Esophagus squamous epithelium (tissue), 5 donors: ENCODE measurements at places on chromosomes 11 and 22. TPM values are rescaled to one million over a fixed set of nuclear protein-coding genes. Genes with fewer than 3 reads are reported as not detected.

DNA sequence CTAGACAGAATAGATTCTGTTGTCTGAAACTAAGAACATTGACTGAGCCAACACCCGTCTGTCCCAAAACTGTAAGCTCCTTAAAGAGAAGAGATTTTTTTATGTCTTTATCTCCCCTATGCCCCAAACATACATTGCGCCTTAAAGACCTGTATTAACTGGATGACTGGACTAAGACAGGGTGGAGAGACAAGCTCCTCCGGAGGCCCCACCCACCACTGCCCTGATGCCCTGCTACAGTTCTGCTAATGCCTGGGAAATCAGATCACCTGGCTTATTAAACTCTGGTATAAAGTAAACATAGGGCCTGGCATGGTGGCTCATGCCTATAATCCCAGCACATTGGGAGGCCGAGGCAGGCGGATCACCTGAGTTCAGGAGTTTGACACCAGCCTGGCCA is 203.7 kb downstream of the TENM4 start:
- no peak for DNase-seq

GRCh38 chr11:19995145-19995544 is 165.1 kb downstream of the DBX1 start:
- no peak for DNase-seq

MMP12 gene
- 0.35 TPM for total RNA-seq

DNA sequence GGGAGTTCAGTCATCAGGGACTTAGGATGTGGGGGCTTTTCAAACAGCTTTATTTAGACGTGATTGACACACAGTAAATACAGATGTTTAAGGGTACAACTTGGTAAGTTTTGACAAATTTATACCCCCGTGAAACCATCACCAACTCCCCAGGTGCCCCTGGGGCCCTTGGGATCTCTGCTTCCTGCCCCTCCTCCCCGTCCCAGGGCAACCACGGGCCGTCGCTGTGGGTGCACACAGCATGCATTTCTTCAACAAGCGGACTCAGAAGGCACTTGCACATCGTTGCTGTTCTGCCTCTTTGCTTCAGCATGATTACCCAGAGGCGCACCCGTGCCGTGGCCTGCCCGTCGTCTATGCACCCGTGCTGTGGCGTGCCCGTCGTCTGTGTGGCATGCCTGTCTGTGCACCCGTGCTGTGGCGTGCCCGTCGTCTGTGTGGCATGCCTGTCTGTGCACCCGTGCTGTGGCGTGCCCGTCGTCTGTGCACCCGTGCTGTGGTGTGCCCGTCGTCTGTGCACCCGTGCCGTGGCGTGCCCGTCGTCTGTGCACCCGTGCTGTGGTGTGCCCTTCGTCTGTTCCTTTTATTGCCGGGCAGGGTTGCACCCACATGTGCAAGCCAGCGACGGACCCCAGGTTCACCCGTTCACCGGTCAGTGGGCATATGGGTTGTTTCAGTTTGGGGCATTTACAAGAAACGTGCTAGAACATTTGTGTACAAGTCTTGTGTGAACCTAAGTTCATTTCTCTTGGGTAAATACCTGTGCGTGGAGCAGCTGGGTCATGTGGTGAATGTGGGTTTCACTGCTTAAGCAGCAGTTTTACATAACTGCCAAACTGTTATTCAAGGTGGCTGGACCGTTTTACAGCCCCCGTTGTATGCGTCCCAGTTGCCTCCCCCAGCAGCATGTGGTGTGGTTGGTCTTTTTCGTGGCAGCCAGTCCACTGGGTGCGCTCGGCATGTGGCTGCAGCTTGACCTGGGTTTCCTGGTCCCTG is 8.3 kb downstream of the CD81 start:
- no peak for DNase-seq

DNA sequence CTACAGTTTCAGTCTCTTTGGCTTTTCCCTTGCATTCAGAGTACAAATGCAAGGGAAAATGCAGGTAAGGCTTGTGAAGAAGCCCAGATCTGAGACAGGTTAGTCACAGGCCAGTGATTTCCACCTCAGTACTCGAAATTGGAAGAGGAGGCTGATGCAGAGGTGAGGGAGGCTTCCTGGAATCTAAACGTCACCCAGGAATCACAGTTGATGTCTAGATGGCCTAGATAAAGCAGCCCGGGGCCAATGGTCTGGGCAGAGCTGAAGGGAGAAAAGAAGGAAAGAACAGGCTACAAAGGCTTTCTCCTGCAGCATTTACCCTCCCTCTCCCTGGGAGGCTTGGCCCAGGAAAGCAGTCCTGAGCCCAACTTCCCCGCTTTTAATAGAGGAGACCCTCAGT is 8.5 kb downstream of the TRIM6 start:
- DNase-seq = no peak

DNA sequence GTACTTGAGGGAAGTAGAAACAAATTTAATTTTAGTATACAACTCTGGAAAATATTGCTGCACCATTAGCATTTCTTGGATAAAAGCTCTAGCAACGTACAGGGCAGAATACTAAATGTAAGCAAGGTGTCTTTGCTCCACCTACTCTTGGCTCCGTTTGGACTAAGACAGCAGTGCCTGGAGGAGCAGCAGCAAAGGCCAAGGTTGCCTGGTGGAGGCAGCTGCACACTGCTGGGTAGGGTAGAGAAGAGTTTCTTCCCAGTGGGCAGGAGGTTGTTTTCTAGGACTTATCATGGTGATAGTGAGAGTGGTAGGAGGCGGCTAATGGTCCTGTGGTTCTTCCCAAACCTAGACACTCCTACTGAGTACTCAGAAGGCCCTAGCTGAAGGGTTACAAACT is 2.2 kb upstream of the OR8D4 start:
- DNase-seq = no peak

DNA sequence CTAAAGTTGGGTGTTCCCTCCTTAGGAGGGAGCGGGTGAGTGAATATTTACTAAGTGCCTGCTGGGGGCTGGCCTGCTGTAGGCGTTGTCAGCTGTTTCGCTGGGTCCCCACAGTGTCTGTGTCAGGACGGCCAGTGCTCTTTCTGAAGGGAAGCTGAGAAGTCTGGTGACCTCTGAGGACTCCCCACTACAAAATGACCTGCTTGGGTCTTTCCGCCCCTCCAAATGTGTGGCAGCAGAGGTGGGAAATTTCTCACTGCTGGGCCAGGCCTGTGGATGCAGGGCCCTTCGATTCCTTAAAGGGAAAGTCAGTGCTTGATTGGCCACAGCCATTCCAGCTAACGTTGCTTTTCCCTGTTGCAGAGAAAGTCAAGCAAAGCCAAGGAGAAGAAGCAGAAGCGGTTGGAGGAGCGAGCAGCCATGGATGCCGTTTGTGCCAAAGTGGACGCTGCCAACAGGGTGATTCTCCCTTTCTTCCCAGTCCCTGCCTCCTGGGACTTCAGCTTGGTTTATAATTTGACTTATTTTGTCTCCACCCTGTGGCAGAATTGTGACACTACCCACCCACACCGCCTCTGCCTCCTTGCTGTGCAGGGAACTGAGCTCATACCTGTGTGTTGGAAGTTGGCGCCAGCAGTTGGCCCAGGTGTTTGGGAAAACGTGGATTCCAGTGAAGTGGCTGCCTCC is 6.8 kb downstream of the NAA40 start:
- no peak for DNase-seq

DNA sequence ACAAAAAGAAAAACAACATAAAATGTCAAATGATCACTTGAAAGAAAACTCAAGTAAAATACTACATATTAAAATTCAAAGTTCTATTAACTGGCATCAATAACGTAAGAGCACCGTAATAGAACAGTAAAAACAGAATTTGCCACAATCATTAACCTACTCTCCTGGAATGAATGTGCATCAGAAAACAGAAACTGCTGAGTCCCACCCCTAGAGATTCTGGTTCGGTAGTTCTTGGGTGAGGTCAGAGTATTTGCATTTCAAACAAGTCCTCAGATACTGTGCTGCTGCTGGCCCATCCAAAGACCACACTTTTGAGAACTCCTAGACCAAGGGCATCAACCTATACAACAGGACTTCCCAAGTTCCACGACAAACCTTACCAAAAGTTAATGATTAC is 23.5 kb downstream of the PITPNB start:
- no peak for DNase-seq

DNA sequence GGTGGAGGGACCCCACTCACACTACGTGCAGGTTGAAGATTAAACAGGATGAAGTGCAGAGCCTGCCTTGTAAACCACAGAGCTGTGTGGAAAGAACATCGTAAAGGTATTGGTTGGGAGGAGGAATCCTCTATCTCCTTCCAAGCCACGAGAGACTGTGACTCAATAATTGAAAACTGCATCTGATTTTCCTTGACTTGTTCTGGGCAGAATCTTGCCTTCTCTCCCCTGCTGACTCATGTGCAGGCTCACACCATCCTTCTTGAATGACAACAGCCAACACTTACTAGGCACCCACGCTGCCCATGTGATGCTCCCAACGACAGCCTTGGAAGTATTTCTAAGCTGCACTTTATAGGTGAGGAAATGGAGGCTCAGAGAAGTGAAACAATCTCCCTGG is 563.0 kb downstream of the MIAT start:
- no peak for DNase-seq

TMEM135 gene
- total RNA-seq = 4.5 TPM

- no peak for DNase-seq
Observed at GRCh38 chr11:36460220-36460619, 49.9 kb downstream of the TRAF6 start.

PHLDA2 gene
- total RNA-seq = 34.2 TPM

RBFOX2 gene
- total RNA-seq = 47.8 TPM

- no peak for DNase-seq
Observed at GRCh38 chr11:45025716-45026492, 75.2 kb upstream of the TP53I11 start.

ZNF70 gene
- 1.1 TPM for total RNA-seq

ELF5 gene
- 0.38 TPM for total RNA-seq

DNA sequence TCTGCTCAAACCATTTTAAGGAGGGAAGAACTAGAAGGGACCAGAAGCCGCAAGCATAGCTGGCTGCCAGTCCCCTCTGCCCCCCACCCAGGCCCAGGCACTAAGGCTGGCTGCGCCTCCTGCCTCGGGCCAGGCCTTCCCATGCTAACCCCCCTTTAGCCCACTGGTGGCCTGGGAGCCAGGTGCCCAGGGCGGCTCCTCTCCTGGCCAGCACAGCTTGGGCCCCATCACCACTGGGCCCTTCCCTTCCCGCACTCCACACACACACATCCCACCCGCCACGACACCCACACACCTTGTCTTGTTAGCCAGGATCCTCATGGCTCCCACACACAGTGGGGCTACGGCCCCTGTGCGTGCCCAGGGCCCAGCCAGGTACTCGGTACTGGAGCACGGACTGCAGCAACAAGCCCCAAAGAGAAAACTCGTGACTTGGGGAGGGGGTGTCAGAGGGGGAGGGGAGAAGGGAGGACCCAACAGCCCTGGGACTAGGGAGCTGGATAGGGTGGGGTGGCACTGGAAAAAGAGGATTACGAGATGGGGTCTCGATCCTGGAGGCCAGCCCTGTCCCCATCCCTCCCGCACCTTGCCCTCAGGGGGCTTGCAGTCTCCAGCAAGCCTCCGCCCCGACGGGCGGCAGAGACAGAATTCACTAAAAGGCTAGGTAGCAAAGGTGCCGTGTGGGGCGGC is 16.0 kb downstream of the BCL9L start:
- no peak for DNase-seq

GRCh38 chr11:765025-765801 is 12.1 kb downstream of the GATD1 start:
- DNase-seq = no peak

- no peak for DNase-seq
Observed at GRCh38 chr11:57787006-57787604, 25.5 kb downstream of the CTNND1 start.

GRCh38 chr11:118224511-118225188 is at the start of gene JAML:
JAML (minus strand) TSS chr11:118225011; CDS start chr11:118214866, 10,145 bp downstream.
- DNase-seq = no peak

DNA sequence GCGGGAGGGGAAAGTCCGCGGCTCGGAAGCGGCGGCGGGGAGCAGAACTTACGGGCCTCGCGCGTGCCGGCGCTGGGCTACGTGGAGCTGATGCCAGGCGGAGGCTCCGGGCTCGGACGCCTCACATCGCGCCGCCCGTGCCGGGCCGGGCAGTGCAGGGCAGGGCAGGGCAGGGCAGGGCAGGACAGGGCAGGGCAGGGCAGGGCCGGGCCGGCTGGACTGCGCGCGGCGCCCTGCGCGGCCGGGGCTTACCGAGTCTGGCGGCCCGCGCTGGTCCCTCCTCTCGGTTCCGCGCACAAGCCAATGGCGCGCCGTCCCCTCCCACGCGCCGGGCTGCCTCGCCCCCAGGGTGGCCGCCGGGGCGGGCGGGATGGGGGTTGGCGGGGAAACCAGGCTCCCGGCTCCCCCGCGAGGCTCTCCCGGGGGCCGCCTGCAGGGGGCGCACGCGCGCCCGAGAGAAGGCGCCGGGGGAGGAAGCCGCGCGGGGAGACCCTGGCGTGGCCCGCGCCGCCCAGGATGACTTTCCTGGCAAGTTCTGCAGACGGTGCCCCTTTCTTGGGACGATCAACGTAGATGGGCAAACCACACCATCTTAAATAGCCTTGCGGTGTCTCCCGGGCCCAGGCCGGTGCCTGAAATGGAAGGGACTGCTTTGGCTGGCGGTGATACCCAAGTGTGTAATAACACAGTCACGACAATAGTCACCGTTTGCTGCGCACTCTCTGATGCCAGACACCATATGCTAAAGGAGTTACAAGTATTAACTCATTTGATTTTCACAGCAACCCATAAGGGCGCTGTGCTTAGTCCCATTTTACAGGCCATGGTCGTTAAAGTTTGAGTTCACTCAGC is at the start of gene TP53I11:
TP53I11 (minus strand) TSS at position 259 of the 852 bp plus-strand sequence. CDS start 12,548 bp downstream, outside the sequence.
- no peak for DNase-seq

MS4A3 gene
- total RNA-seq = not detected

SSH3 gene
- total RNA-seq = 59.9 TPM

TMA7B gene
- not detected for total RNA-seq

DRD4 gene
- total RNA-seq = not detected

DNA sequence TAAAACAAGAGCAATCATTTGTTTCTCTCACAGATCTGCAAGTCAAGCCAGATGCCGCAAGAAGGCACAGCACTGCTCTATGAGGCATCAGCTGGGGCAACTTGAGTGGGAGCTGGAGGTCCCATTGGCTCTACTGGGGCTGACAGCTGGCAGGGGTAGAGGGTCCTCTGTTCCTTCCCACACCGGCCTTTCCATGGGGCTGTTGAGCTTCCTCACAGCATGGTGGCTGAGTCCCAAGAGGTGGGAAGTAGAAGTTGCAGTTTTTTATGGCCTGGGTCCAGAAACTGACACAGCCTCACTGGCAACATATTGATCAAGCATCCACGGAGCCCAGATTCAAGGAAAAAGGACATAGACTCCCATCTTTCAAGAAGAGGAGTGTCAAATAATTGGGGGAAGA is 34.4 kb downstream of the RPL3 start:
- DNase-seq = no peak

- DNase-seq = no peak
Observed at GRCh38 chr11:69101115-69101791, 52.5 kb downstream of the TPCN2 start.
